ENCODE measurements at places on chromosomes 7 and 10.

GRCh38 chr10:119201233-119201632, 6.1 kb upstream of the GRK5 start:
- DNase-seq: no peak

DNA sequence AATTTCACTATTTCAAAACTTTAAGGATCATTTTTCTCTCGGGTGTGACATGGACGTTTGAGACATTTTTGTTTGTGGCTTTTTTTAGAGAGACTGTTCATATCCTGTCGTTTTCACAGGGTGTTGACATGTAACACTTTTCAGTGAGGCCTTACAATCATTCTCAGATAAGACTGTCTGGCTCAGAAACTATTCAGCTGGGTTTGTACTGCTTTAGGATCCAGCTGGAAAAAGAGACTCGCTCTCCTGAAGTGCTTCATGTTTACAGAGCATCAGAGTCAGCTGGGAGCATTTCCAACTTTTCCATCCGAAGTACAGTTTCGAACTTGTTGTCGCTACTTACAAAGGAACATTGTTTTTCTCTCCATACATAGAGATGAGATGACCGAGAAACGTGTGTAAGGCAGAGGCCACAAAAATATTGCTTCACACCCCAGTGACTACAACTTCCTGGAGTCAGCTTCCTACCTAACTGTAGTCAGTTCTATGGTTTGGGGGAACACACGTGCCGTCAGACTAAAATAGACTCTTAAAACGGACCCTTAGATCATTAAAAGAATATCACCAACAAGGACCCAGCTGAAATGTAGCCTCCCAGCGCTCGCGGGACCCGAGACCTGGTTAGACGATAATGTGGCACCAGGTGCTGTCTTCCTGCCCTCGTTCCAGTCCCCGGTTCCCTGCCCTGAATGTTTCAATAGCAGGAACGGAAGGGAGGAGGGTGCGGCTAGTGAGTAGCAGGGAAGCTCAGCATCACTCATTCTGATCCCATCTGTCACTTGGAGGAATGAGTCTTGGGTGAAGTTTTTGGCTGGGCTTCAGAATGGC, 78.0 kb downstream of the MKI67 start:
- DNase-seq: peak; percentile 28

- no peak for DNase-seq
Observed at GRCh38 chr7:155877167-155877566, 64.9 kb upstream of the SHH start.

- DNase-seq: no peak
Observed at GRCh38 chr10:49632406-49633317, 18.8 kb downstream of the CHAT start.

GRCh38 chr7:30466266-30466665, 12.3 kb downstream of the NOD1 start:
- no peak for DNase-seq

GRCh38 chr10:49364747-49365146, 31.1 kb downstream of the DRGX start:
- DNase-seq: no peak

- no peak for DNase-seq
Observed at GRCh38 chr10:6977398-6978186, 397.5 kb upstream of the PRKCQ start.

GRCh38 chr10:124288928-124289850, 129.5 kb downstream of the OAT start:
- no peak for DNase-seq

DNA sequence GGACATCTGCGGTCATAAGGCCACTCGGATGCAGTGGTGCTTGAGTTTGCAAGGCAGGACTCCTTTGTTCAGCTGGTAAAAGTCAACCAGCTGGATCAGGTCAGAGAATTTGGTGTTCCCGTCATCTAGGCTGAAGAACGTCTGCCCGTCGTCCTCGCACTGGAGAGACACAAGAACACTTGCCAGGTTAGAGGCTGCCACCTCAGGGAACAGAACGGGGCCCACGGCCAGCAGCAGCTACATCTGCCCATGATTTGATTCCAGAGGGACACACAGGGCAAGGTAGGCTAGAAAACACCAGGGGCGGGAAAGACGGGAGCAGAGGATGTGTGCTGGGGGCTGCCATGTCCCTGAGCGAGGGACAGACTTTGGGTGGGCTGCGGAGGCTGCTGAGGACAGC, 27.7 kb upstream of the DDC start:
- no peak for DNase-seq

DNA sequence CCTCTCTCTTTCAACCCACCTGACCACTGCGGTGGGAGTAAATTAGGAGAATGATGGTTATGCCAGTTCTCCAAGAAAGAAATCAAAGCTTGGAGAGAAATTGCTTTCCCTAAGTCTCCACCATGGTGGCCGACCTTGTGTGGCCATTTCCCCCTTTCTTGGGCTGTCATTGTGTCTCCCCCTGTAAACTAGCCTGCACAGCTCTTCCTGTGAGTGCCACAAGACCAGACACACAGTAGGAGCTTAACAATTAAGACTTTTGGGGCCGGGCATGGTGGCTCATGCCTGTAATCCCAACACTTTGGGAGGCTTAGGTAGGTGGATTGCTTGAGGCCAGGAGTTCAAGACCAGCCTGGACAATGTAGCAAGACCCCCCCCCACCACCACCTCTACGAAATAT, 18.9 kb upstream of the LIMK1 start:
- DNase-seq: no peak

- DNase-seq: no peak
Observed at GRCh38 chr7:18671176-18671575, 175.6 kb downstream of the HDAC9 start.

GRCh38 chr10:43304687-43305333, 37.9 kb upstream of the RASGEF1A start:
- peak; percentile 74 for DNase-seq

- DNase-seq: peak; percentile 43
Observed at GRCh38 chr7:100674411-100675104, 1.0 kb downstream of the GNB2 start.

DNA sequence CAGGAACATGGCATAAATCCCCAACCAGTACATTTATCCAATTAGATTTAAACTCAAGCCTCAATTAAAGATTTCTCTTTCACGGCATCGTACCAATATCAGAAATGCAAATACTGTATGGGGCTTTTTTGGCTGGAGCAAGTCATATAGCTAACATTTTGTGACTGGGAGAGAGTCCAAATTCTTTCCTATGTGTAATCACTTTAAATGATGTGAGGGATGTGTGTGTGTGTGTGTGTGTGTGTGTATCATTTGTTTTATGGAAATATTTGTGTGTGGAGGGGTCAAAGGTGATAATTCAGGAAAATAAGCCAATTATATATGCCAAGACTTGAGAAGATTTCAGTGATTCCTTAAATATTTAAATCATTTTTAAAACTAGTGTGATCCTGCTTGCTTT, 196.6 kb downstream of the TRIL start:
- DNase-seq: no peak

GRCh38 chr10:44966129-44966815, 6.7 kb downstream of the RASSF4 start:
- no peak for DNase-seq

GRCh38 chr10:12048547-12048946, 5.9 kb upstream of the UPF2 start:
- no peak for DNase-seq

GRCh38 chr7:100896732-100897608, 1.3 kb upstream of the ACHE start:
- peak; percentile 57 for DNase-seq

DNA sequence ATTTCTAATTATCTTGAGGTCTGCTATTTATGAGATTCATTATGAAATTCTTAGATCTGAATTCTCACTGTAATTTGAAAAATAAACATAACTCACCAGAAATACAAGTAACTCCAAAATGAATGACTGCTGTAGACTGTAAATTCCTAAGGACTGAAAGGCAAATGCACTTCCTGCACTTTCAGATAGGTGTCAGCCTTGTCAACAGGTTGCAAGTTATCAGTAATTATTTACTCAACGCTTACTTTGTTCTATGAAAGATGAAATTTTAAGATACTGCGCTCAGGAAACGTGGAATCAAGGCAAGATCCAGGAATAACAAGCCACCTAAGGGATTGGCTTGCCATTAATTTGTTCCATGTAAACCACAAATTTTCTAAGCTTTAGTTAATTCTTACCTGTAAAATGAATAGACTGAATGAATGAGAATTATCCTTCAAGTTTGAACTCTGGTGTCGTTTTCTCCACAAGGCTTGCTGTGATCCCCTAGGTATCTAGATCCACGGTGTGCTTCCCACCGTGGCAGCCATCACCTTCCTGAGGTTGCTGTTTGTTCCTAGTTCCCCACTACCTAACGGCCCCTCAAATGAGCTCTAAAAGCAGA, 12.6 kb downstream of the DHX32 start:
- no peak for DNase-seq

DNA sequence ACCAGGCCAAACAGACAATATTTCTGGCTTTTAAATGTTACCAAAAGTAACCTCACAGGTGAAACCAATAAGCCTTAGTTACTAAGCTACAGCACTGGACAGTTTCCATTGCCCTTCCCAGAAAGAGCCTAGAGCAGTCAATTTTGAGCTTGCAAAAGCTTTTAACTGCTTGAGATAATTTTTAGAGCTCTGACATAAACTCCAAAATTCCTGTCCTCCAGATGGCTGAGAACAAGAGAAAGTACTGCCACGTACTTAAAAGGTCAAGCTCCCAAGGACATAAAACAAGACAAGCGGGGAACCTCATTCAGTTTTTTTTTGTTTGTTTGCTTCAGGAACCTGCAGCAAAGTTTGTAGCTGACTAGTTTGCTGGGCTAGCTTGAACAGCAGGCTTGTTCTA, 54.1 kb downstream of the BBS9 start:
- no peak for DNase-seq

DNA sequence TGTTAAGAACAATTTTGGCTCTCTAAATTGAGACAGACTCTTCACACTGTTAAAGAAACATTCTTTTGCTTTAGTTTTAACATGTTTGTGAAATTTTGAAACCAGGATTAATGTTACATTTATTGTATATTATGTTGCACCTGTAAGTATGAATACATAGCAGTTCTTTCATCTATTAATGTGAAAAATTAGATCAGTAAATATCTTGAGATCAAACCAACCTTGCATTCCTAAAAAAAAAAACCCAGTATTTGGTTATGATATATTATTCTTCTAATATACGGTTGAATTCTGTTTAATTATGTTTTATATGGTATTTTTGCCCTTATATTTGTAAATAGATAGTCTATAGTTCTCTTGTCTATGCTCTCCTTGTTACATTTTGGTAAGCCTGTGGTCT, 219.4 kb downstream of the BMPER start:
- no peak for DNase-seq

GRCh38 chr10:117107238-117107637, 30.8 kb downstream of the VAX1 start:
- no peak for DNase-seq

- DNase-seq: no peak
Observed at GRCh38 chr10:76558586-76558985, 1079.0 kb downstream of the KCNMA1 start.

DNA sequence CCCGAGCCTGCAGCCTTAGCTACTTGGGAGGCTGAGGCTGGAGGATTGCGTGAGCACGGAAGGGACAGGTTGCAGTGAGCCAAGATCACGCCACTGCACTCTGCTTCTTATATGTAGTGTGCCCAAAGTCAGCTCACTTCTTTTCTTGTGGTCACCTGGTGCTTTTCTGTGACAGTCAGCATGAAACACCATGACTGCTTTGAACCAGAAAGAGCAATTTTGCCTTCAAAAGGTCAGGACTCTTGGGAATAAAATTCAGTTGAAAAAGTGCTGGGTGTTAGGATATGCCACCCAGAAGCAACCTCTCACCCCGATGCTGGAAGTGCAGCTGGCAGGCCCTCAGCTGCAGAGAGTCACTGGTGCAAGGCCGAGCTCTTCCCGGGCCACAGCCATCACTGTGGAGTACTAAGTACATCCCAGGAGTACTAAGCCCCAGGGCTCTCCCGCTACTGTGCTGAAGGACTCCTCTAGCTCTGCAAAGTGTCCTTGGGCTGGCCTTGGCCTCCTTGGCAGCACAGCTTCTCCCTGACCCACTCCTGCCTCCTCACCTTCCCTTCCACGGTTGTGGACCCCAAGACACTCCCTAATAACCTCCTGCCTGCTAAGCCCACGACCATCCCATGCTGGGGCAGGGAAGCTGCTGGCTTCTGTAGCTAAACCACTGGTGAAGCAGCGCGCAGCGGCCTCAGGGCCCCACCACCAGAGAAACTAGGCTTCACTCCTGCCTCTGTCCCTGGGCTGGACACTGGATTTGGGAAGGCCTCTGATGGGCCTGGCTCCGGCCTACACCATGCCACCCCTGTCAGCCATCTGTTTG, 17.6 kb upstream of the GDI2 start:
- no peak for DNase-seq

- no peak for DNase-seq
Observed at GRCh38 chr7:151801291-151801690, 75.6 kb downstream of the PRKAG2 start.

DNA sequence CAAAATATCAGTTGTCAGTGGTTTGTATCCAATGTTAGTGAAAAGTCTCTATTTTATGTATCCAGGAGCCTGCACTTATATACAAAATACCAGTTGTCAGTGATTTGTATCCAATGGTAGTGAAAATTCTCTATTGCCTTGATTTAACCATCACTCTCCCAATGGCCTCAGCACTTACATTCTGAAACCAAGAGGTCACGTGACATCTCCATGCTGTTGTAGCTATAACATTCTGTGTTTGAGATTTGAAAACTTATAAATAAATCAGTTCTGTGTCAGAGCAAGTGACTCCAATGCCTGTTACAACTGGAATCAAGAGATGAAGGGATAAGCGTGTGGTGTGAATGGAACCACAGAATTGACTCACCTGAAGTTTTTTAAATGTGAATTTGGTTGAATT, 30.6 kb upstream of the GATA3 start:
- DNase-seq: no peak

GRCh38 chr10:78717200-78717599, 351.6 kb upstream of the ZMIZ1 start:
- DNase-seq: no peak

GRCh38 chr10:123882681-123883445, 8.7 kb downstream of the CPXM2 start:
- no peak for DNase-seq

GRCh38 chr10:98971464-98971863, 264.2 kb downstream of the HPSE2 start:
- no peak for DNase-seq

GRCh38 chr10:52986125-52986524, 213.5 kb upstream of the MBL2 start:
- no peak for DNase-seq

GRCh38 chr7:47968847-47969774, 10.3 kb downstream of the HUS1 start:
- peak; percentile 64 for DNase-seq

DNA sequence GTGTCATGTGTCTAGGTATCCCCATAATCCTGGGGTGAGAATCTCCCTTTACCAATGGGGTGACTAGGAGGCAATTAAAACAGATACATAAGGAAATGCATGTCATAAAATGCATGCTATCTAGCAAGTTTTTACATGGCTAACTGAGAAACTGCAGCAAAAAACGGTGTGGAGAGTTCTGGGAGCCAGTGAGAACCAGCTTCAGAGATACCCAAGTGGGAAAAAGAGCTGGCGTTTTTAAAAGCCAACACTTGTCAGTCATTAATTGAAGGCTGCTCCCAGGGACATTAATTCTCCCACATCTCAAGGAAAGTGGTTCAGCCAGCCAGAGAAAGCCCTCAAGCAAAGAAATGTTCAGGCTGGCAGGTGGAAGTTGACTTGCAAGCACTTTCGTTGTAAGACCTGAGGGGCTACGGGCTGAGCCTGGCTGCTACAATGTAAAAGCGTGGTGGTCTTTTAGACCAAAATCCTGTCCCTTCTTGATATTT, 28.1 kb downstream of the ST8SIA6 start:
- DNase-seq: no peak

Measured in activated naive CD8-positive, alpha-beta T cell treated with anti-CD3 and anti-CD28 coated beads, Interleukin-2, amount 50 U/mL, for 24 hours (primary cell).